ENCODE measurements at places on chromosomes 5 and 9.

GRCh38 chr5:165996201-165996875, 2295.1 kb upstream of the WWC1 start:
- no peak for DNase-seq

DNA sequence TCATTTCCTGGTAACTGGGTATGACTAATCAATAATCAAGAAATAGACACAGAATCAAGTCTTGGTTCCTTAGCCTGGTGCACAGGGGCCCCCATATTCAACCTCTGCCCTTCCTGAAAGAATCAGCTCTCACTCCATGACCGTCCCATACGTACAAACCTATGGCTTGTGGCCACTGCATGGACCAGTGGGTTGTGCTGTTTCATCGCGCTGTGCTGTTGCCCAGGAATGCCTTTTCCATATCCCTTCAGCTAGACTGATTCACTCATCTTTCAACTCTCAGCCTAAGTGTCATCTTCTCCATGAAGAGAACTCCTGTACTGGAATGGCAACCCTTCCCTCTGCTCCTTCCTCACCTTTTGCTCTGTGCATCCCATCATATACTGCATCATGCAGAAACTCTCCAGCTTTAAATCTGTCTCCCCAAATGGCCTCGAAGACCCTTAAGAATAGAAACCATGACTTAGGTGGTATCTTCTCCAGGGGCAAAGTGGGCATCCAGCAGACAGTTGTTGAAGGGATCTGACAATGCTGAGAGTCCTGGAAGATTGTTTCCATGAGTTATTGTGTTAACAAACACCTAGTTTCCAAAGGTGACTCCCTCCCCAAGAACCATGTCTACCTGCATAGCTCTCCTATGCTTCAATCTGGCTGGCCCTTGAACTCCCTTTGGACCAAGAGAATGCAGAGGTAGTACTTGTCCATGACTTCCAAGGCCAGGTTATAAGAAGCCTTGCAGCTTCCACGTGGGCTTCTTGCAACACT, 180.8 kb downstream of the ACTL7B start:
- DNase-seq, result no peak

DNA sequence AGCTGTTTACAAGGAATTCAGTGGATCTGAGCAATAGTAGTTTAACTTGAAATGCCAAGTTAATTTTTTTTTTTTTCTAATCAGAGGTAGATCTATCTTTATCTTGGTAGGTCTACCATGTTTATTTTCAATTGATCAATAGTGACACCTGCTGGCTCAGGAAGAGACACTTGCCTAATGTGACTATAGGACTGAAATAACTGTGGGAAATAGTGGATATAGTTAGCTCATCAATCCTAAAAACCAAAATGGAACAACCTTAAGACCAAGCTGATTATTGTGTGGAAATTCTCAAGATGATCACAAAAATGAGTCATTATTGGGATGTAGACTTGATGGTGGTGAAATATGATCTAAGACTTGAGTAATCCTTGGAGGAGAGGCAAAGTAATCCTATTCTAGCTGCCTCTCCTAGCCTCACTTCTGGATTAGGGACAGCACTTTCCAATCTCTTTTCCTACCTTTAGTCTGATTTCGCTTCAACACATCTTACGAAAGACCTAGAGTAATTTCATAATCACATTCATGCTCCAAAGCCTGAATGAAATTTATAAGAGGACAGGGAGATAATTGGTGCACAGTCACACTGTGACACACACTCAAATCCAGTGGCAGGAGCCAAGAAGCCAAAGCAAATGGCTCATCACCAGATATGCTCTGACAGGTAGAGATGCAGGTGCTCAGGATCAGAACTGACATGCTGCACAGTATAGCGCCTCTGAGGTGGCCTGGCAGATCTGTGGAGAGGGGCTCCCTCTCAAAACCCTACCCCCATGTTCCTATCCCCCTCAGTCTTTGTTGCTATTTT, 156.3 kb downstream of the HMHB1 start:
- DNase-seq, result peak; percentile 31

GRCh38 chr5:154780128-154780527, 25.0 kb downstream of the LARP1 start:
- DNase-seq, result no peak

GRCh38 chr9:116416421-116416820, 262.8 kb downstream of the PAPPA start:
- DNase-seq, result no peak

- DNase-seq, result no peak
Measured at GRCh38 chr5:31107091-31107518, 86.4 kb upstream of the CDH6 start.

DNA sequence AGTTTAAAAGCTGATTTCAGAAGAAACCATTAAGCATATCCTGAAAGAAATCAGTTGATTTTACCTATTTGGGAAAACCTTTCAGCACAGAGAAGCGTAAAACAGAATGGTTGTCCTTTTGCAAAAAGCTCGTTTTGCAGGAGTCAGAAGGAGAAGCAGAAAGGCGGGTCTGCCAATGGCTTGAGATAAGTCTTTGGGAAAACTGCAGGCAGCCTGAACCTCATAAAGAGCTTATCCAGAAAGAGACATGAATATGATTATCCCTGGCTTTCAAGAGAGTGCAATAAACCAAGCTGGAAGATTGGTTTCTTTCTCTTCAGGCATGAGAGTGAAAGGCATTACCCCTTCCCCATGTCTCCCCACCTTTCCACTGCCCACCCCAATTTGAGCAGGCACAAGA, 353.3 kb downstream of the ARHGEF28 start:
- no peak for DNase-seq

GRCh38 chr5:145478651-145479050, 356.5 kb downstream of the PRELID2 start:
- DNase-seq, result no peak

DNA sequence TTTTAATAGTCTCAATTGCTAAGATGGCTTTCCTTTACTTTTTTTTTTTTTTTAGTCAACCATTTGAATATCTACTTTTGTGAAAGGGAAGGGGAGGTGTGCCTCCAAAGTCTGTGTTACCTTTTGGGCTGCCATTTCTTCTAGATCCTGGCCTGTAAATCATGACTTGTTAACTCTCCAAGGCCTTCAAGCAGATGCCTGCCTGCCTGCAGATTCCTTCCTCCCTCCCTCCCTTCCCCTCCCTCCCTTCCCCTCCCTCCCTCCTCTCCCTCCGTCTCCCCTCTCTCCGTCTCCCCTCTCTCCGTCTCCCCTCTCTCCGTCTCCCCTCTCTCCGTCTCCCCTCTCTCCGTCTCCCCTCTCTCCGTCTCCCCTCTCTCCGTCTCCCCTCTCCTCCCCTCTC, 73.1 kb downstream of the COMMD10 start:
- no peak for DNase-seq

DNA sequence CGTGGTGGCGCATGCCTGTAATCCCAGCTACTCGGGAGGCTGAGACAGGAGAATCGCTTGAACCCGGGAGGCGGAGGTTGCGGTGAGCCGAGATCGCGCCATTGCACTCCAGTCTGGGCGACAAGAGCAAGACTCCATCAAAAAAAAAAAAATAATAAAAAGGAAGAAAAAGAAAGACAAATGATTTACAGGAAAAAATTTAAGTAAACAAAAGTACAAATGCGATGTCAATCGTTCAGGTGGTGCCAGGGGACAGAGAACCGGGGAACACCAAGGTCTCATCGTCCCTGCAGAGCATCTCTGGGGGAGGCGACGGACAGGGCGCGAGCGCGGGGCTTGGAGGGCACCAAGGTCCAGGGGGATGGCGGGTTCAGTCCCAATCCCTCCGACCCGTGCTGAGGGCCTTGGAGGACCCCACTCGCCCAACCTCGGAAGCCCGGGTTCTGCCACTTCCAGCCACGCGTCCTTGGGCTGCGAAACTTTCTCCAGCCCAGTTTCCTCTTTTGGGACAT, 607 bp upstream of the HNRNPAB start:
- DNase-seq, result no peak

- no peak for DNase-seq
Measured at GRCh38 chr5:180343831-180344695, 9.1 kb downstream of the GFPT2 start.

DNA sequence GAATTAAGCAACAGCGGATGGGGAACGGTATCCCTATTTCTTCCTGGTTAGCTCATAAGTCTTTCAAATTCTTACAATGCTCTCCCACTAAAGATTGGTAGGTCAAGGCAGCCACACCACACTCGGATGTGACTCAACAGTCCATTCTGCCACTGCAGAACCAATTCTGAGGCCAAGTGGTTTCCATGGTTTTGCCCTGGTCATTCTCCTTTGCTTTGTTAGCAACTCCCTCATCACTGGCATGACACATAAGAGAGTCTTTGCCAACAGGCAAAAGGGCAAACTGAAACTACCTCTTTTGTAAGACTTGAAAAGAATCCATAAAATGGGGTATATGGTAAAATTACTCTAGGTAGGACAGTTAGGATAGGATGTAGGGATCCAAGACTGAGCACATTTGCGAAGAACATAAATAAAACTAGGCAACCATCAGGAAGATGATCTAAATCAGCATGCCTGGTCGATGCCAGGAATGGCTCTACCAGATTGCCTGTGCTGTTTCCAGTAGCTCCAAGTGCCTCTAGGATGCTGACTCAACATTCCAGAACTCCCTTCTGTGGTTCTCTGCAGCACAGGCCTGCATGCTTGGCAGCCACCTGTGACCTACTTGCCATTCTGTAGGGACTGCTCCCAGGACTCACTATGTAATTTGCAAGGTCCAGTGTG, 105.4 kb downstream of the DCP2 start:
- no peak for DNase-seq

- no peak for DNase-seq
Measured at GRCh38 chr5:59923465-59923864, 29.9 kb upstream of the PDE4D start.

GRCh38 chr5:33582417-33582816, 141.7 kb downstream of the TARS1 start:
- DNase-seq, result peak; percentile 7

- no peak for DNase-seq
Measured at GRCh38 chr9:72807765-72808445, 144.9 kb downstream of the ALDH1A1 start.

- DNase-seq, result no peak
Measured at GRCh38 chr5:66963559-66963971, 233.0 kb downstream of the CD180 start.

- no peak for DNase-seq
Measured at GRCh38 chr9:131695836-131696460, 43.9 kb downstream of the RAPGEF1 start.

- DNase-seq, result no peak
Measured at GRCh38 chr9:76557674-76558225, 98.8 kb downstream of the GCNT1 start.

DNA sequence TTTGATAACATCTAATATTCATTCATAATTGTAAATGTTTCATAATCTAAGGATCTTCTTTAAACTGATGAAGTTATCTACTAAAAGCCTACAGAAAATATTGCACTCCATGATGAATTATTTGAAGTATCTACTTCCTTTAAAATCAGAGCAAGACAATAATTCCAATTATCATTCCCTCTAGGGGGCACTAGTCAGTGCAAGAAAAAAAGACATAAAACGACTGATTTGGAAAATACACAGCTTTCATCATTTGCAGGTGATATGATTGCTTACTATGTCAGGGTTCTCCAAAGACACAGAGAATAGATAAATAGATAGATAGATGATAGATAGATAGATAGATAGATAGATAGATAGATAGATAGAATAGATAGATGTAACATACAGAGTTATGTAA, 13.5 kb upstream of the GRM6 start:
- no peak for DNase-seq

- no peak for DNase-seq
Measured at GRCh38 chr5:10946050-10946449, 185.0 kb upstream of the DAP start.

DNA sequence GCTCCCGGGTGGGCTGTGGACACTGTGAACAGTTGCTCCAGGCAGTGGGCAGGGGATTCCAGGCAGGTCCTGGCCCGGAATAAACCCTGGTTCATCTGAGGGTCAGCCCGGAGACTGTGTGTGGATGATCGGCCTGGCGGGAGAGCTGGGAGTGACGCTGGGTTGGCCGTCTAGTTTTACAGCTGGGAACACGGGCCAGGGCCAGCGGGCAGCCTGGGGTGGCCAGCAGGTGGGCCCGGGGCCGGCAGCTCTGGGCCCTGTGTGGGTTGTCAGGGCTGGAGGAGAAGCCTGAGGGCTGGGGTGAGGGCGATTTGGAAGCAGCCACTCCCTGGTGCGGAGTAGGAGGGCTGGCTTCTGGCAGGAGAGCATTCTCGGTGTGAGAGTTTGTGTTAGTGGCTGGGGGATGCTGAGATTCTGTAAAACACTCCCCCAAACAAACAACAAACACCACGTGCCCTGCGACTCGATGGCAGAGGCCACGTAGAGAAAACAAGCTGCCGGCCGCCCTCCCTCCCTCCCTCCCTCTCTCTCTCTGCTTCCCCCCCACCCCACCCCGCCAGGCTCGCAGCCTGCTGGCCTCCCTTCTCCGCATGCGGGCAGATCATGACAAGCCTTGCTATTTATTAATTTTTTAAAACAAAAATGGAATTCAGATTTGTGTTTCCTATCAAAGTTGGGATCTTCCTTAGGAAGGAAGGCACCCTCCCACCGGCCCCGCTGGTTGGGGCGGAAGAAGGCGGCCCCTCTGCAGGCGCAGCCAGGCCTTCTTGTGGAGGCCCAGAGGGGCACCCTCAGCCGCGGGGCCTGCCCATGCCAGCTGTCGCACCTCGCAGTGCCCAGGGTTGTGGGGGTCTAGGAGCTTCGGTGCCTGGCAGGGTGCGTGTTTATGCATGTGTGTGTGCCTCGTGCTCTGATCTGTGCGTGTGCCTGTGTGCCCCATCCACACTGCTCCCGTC, 49.5 kb downstream of the RXRA start:
- DNase-seq, result no peak

DNA sequence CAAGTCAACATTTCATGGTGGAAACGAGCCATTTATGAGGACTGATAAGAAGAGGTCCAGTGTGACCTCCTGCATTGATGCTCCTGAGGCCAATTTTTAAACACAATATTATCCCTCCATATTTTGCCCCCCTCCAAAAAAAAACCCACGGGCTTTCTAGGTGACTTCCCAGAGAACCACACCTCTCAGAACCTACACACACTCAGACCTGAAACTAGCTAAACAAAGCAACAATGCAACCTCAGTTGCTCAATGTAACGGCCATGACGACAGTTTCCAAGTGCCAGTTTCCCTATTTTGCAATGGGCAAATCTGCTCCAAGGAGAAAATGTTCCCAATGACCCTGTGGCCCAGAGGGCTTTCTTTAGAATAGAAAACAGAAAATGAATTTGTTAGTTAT, 3.5 kb downstream of the NRG2 start:
- no peak for DNase-seq

GRCh38 chr9:33287087-33287490, 3.2 kb upstream of the NFX1 start:
- peak; percentile 66 for DNase-seq

Measured in SW480 (cell line).